Motor neuron (in vitro differentiated cells): ENCODE measurements at places on chromosomes 13 and 19. TPM values are rescaled to one million over a fixed set of nuclear protein-coding genes. Genes with fewer than 3 reads are reported as not detected.

The GNA15 gene
- total RNA-seq: 0.43 and 0.51 TPM in 2 replicates

The PET100 gene
- 95.7 and 115 TPM in 2 replicates for total RNA-seq

The FLT1 gene
- total RNA-seq: 0.21 and 0.27 TPM in 2 replicates

The TINCR gene
- 0.77 and 1.0 TPM in 2 replicates for total RNA-seq

The ZNF835 gene
- total RNA-seq: 0.85 TPM in 1 of 2 replicates, not detected in the other

The EFNA2 gene
- not detected in 2 replicates for total RNA-seq

The KCTD4 gene
- total RNA-seq: 3.2 and 3.4 TPM in 2 replicates

The CGB8 gene
- 0.76 and 1.1 TPM in 2 replicates for total RNA-seq

The FFAR1 gene
- total RNA-seq: 0.43 and 0.49 TPM in 2 replicates

The FGF9 gene
- 7.6 and 8.6 TPM in 2 replicates for total RNA-seq

The KASH5 gene
- total RNA-seq: 0.45 and 6.2 TPM in 2 replicates

The ZNF177 gene
- total RNA-seq: 2.2 and 5.2 TPM in 2 replicates

The INSL3 gene
- 0.68 and 1.6 TPM in 2 replicates for total RNA-seq

The LRG1 gene
- total RNA-seq: 0.23 and 0.33 TPM in 2 replicates

The GGN gene
- total RNA-seq: 1.5 and 2.3 TPM in 2 replicates

The POLR2I gene
- total RNA-seq: 120 and 141 TPM in 2 replicates

The PCCA gene
- total RNA-seq: 98.3 and 115 TPM in 2 replicates

The LGALS14 gene
- not detected in 2 replicates for total RNA-seq

The ATF5 gene
- 71.0 and 81.1 TPM in 2 replicates for total RNA-seq

The CYP4F2 gene
- total RNA-seq: 0.50 TPM in 1 of 2 replicates, not detected in the other

The SIAH3 gene
- total RNA-seq: 0.57 and 0.97 TPM in 2 replicates

The CTXN1 gene
- 0.87 and 1.2 TPM in 2 replicates for total RNA-seq

The NLRP11 gene
- 0.14 TPM in 1 of 2 replicates, not detected in the other for total RNA-seq

The KIR3DL2 gene
- 0.14 and 0.17 TPM in 2 replicates for total RNA-seq

The ABHD8 gene
- total RNA-seq: 9.1 and 11.9 TPM in 2 replicates
